Osteoblast (primary cell): ENCODE measurements at places on chromosomes 1 and 21. TPM values are rescaled to one million over a fixed set of nuclear protein-coding genes. Genes with fewer than 3 reads are reported as not detected.

MAP1LC3C gene
- total RNA-seq, result under 0.01 and 0.29 TPM in 2 replicates

- peak overlapping the region; percentile 36 for H3K27ac ChIP-seq
- DNase-seq, result no peak
- peak overlapping the region; percentile 20 for H3K4me3 ChIP-seq
- no peaks in the 10 kb centered on the region for H3K36me3 ChIP-seq
- H3K27me3 ChIP-seq, result no peaks in the 10 kb centered on the region
These were observed 30.6 kb downstream of the EPS15 start for GRCh38 chr1:51488372-51489050.

INAVA gene
- total RNA-seq, result under 0.01 and 0.36 TPM in 2 replicates

CD101 gene
- under 0.01 TPM in 2 replicates for total RNA-seq

COL9A2 gene
- total RNA-seq, result 0.36 and 0.88 TPM in 2 replicates

IL12RB2 gene
- total RNA-seq, result not detected in 2 replicates

OR2L8 gene
- not detected in 2 replicates for total RNA-seq

DNA sequence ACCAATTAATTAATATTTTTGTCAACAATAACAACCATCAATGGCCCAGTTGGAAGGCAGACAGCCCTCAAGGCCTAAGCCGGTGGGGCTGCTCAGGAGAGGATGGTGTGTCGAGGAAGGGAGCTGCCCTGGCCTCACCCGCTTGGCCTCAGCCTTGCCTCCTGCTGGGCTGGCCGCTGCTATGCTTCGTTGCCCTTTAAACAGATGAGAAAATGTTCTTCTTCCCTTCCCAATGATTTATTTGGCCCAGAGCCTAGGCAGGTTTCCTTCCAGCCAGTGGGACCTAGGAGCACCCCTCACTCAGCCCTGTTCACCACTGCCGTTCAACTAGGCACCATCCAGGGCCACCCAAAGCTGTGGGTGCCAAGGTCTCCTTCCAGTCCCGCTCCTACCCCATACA, 3.1 kb upstream of the ADGRB2 start:
- H3K27me3 ChIP-seq, result peaks cover 30% of the 10 kb centered on the region
- no peak overlapping the region for H3K27ac ChIP-seq
- peaks cover 17% of the 10 kb centered on the region for H3K4me1 ChIP-seq

- H3K27ac ChIP-seq, result no peak overlapping the region
- H3K4me1 ChIP-seq, result no peaks in the 10 kb centered on the region
- no peak for DNase-seq
- no peaks in the 10 kb centered on the region for H3K36me3 ChIP-seq
- H3K27me3 ChIP-seq, result no peaks in the 10 kb centered on the region
These were observed 103.2 kb upstream of the ZNF644 start for GRCh38 chr1:91124989-91125417.

CACNA1S gene
- not detected in 2 replicates for total RNA-seq

RGS1 gene
- not detected in 2 replicates for total RNA-seq

DNA sequence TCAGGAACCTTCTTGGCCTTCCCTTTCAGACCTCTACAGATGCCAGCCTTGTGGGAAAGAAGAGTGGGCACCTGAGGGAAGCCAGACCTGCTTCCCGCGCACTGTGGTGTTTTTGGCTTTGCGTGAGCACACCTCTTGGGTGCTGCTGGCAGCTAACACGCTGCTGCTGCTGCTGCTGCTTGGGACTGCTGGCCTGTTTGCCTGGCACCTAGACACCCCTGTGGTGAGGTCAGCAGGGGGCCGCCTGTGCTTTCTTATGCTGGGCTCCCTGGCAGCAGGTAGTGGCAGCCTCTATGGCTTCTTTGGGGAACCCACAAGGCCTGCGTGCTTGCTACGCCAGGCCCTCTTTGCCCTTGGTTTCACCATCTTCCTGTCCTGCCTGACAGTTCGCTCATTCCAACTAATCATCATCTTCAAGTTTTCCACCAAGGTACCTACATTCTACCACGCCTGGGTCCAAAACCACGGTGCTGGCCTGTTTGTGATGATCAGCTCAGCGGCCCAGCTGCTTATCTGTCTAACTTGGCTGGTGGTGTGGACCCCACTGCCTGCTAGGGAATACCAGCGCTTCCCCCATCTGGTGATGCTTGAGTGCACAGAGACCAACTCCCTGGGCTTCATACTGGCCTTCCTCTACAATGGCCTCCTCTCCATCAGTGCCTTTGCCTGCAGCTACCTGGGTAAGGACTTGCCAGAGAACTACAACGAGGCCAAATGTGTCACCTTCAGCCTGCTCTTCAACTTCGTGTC, 995 bp upstream of the ZBTB48 start:
- peaks cover 31% of the 10 kb centered on the region for H3K4me1 ChIP-seq
- no peaks in the 10 kb centered on the region for H3K27me3 ChIP-seq
- peak overlapping the region; percentile 96 for H3K4me3 ChIP-seq
- peak; percentile 68 for DNase-seq
- peak overlapping the region; percentile 88 for H3K27ac ChIP-seq
- H3K36me3 ChIP-seq, result no peaks in the 10 kb centered on the region

DNA sequence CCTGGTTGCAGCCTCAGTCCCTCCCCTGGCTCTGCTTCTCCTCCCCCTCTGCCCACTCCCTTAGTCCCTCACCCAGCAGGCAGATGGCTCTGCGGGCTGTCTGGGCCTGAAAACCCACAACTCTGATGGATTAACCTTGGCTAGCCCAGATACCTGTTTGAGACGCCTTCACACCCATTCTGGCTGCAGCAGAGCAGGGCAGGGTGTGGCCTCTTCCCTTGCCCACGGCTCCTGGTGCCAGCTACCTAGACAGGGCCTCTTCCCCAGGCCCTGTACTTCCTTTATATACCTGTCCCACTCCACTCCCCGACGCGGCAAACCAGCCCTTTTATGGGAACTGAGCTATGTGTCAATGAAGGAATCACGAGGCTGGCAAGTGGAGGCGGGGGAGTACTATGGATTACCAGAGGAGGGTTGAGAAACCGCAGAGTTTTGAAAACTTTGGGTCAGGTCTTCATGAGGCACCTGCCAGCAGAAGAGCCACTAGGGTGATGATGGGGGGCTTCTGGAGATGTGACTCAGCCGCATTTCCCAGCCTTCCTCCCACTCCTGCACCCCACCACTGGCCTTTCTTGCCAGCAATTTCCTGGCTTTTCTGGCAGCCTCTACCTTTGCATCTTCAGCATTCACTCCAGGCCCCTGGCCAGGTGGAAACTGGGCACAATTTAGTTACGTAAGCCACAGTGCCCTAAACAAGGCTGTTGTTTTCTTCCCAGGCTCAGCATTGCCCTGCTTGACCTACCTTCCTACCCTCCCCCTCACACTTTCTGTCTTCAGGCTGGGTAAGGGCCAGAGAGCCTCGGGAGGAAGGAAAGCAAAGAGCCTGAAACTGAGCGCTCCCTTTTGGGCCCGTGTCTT, at the start of gene CHI3L1:
Gene CHI3L1 (minus strand): TSS at position 259 of the 858 bp plus-strand sequence. CDS start 81 bp downstream, at position 178.
- H3K27ac ChIP-seq, result no peak within 1 kb of the TSS
- H3K27me3 ChIP-seq, result no peaks in the 10 kb centered on the region
- H3K36me3 ChIP-seq, result no peaks in the 10 kb centered on the region
- peaks cover 26% of the 10 kb centered on the region for H3K4me1 ChIP-seq
- DNase-seq, result peak; percentile 46

DNA sequence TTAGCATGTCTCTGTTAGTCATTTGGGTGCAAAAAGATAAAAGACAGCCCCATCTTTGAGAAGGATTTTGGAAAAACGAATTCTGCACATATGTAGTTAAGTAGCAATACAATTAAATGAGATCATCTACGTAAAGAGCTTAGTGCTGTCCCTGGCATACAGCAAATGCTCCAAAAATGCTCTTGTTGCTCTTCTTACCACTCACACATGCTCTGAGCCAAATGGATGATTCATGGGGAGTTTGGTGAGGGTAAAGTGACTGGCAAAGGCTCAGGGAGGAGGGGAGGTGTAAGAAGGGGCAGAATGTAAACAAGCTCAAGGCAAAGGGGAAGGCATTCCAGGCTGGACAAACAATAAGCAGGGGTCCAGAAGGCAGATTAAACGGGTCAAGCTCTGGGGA, 191.9 kb downstream of the AK5 start:
- DNase-seq, result peak; percentile 78
- no peaks in the 10 kb centered on the region for H3K36me3 ChIP-seq
- no peak overlapping the region for H3K4me3 ChIP-seq

- H3K36me3 ChIP-seq, result no peaks in the 10 kb centered on the region
- H3K4me1 ChIP-seq, result no peaks in the 10 kb centered on the region
- H3K27ac ChIP-seq, result no peak overlapping the region
- DNase-seq, result no peak
These were observed 74.0 kb upstream of the HSPA13 start for GRCh38 chr21:14456911-14457310.

- DNase-seq, result no peak
- no peaks in the 10 kb centered on the region for H3K27me3 ChIP-seq
- no peak overlapping the region for H3K4me3 ChIP-seq
These were observed 69.0 kb downstream of the CD46 start for GRCh38 chr1:207820568-207821463.

- peak overlapping the region; percentile 47 for H3K27ac ChIP-seq
- H3K4me1 ChIP-seq, result peaks cover 8% of the 10 kb centered on the region
- DNase-seq, result peak; percentile 90
- no peaks in the 10 kb centered on the region for H3K36me3 ChIP-seq
- H3K4me3 ChIP-seq, result no peak overlapping the region
These were observed 61.7 kb upstream of the DNAJC6 start for GRCh38 chr1:65247419-65248359.

DNA sequence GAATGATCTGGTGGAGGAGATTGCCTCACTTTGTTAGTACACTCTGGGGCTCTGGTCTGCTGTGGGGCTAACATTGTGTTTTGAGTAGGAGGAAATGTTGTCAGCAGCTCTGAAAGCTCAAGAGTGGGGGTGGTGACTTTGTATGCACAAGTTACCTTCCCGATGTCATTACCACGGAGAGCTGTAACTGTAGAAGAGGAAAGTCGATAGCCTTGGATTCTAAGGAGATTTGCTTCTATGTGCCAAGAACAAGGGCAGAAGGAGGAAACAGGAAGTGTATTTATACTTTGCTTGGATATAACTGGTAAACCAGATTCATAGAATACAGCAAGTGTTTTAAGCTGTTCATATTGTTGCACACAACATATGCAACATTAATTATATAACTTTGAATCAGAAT, 196.1 kb downstream of the AMY1C start:
- DNase-seq, result no peak
- no peak overlapping the region for H3K4me3 ChIP-seq
- H3K4me1 ChIP-seq, result no peaks in the 10 kb centered on the region
- no peak overlapping the region for H3K27ac ChIP-seq
- no peaks in the 10 kb centered on the region for H3K36me3 ChIP-seq

XCL1 gene
- total RNA-seq, result not detected in 2 replicates

GRCh38 chr1:211633524-211633846, 41.9 kb downstream of the NEK2 start:
- H3K4me3 ChIP-seq, result no peak overlapping the region
- H3K27ac ChIP-seq, result peak overlapping the region; percentile 94

DNA sequence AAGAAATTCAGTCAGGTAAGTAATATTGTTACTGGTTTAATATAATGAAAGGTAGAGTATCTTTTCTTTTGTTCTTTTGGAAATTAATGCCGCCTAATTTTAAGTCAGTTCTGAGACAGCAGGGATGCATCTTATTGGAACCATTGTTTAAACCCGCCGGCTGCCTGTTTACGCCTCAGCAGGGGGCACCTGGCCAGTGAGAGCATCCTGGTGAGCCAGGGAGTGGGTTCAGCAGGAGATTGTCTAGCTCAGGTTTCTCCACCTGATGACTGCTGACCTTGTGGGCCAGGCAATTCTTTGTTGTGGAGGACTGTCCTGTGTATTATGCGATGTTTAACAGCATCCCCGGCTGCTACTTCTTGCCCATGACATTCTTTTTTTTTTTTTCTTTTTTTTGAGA, 30.2 kb downstream of the CHAF1B start:
- no peak overlapping the region for H3K4me3 ChIP-seq
- H3K4me1 ChIP-seq, result no peaks in the 10 kb centered on the region
- no peak for DNase-seq
- peaks cover 15% of the 10 kb centered on the region for H3K36me3 ChIP-seq
- no peak overlapping the region for H3K27ac ChIP-seq

DNA sequence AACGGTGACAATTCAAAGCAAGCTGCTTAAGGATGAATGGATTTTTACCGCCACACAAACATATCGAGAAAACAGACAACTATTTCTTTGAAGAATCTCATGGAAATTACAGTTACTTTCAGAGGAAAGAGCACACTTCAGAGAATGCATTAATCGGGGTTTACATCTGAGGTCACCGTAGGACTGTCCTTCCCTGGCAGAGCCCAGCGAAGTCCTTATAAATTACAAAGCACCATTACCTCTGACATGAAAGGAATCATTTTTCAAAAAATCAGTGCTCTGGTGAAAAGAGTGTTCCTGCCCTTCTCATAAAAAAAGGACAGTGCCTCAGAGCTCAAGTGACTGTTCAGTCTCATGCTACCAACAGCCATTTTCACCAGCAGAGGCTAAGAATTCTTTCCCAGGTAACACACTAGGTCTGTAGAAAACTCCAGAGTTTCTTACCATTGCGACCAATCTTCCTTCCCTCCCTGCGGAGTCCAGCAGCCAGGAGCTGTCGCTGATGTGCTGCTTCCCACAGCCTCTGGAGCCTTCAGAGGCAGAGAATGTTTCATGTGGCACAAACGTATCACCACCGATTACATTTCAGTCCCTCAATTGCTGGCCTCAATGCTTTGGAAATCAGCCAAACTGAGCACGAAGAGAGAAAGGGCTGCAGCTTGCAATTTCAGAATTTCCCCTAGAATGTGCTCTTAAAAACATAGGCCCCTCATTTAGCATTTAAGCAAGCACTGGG, 75.4 kb downstream of the PLD5 start:
- no peaks in the 10 kb centered on the region for H3K4me1 ChIP-seq
- no peak overlapping the region for H3K27ac ChIP-seq
- H3K27me3 ChIP-seq, result no peaks in the 10 kb centered on the region
- H3K36me3 ChIP-seq, result no peaks in the 10 kb centered on the region

TMEM125 gene
- not detected in 2 replicates for total RNA-seq

DNA sequence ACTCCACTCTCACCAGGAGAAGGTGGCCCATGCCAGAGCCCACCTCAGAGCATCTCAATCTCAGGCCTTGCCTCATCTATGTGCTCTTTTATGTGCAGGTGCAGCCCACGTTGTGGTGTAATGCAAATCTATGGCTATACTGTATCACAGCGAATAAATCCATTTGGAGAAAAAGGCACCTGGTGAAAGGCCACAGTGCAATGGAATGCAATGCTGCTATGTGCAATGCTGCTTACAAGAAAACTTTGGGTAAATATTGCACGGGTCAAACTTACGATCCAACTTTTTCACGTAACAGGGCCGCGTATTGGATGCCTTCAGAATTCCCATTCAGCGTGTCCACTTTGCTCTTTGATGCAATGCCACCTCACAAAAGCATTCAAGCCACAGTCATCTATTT, 13.5 kb downstream of the ZBTB18 start:
- no peaks in the 10 kb centered on the region for H3K36me3 ChIP-seq
- peaks cover 15% of the 10 kb centered on the region for H3K4me1 ChIP-seq
- H3K27ac ChIP-seq, result no peak overlapping the region
- H3K27me3 ChIP-seq, result no peaks in the 10 kb centered on the region
- H3K4me3 ChIP-seq, result no peak overlapping the region

FGR gene
- total RNA-seq, result 0.29 and 0.36 TPM in 2 replicates

MTF2 gene
- 15.9 and 21.8 TPM in 2 replicates for total RNA-seq
